ENCODE measurements at places on chromosomes 2 and 18.

- DNase-seq: peak; percentile 57
These were observed 206.5 kb downstream of the SETBP1 start for GRCh38 chr18:44887227-44887631.

DNA sequence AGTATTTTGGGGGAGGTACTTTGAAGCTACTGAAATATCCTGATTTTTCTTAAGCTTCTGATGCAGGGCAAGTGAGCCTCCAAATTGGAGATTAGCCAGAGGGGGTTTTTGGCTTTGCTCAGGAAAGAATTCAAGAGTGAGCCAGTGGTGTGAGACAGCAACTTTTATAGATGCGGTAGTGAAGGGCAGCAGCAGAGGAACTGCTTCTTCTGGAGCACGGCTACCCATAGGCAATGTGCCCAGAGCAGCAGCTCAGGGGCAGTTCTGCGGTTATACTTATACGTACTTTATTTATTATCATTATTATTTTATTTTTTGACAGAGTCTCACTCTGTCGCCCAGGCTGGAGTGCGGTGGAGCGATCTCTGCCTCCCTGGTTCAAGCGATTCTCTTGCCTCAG is 19.8 kb upstream of the NT5DC4 start:
- DNase-seq: no peak

GRCh38 chr2:23497063-23497462 is 112.1 kb downstream of the KLHL29 start:
- no peak for DNase-seq

DNA sequence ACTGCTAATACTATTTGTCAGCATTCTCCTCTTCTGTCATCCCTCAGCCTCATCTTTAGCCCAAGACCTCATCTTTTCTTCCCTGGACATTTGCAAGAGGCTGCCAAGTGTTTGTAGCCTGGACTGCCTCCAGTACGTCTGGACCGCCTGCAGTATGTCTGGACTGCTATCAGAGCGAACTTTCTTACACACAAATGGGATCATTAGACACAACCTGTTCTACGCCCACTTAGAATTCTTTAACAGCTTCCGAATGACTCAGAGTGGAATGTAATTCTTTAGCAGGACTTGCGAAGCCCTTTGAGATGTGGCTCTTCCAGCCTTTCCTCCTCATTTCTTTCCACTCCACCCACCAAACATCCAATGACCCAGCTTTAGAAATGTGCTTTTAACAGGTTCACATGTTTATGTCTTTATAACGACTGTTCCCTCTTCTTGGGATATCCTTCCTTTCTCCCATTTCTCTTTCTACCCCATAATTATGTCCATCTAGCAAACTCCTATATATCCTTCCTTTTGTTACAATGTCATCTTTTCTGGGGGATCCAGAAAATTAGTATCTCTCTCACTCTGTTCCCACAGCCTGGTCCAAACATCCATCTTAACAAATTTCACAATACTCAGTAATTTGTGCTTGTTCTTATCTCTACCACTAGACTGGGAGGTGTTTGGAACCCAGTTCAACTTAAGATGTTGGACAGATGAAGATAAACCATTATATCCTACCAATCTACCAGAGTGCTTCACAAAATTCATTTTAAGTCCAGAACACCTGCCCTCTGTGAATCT is 171.3 kb upstream of the PGAP1 start:
- DNase-seq: no peak

DNA sequence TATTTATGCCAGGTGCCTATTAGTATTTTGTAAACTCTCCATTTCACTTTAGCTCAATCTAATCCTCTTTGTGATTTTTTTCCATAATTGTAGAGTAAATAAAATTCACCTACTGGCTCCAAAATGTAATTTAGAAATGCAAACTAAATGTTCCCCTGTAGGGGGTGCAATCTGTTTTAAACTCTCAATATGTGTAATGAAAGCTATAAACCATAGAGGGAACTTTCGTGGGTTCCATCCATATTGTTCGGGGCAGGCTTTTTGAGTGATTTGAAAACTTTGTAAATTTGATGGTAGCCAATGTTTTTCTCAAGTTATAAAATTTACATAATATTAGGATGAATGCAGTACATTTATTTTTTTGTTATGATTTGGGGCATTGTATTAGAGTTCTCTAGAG is 49.4 kb downstream of the TSPYL6 start:
- DNase-seq: no peak

GRCh38 chr2:67717692-67718091 is 320.6 kb downstream of the ETAA1 start:
- DNase-seq: no peak

DNA sequence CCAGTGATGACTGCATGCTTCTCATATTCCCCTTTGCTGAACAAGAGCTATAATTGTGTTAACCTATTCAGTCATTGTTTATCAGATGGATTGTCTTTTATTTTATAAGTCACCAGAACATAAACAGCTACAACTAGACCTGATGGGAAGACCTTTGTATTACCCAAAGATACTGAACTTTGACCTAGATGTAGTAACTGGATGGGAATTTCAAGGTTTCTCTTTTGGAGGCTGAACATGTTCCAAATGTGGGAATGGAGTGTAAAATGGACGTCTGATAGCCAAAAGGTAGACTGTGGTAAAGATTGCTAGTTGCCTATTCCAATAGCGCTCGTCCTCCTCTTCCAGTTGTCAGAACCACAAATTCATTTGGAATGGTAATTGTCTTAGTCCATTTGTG is 56.4 kb upstream of the ST3GAL5 start:
- no peak for DNase-seq

DNA sequence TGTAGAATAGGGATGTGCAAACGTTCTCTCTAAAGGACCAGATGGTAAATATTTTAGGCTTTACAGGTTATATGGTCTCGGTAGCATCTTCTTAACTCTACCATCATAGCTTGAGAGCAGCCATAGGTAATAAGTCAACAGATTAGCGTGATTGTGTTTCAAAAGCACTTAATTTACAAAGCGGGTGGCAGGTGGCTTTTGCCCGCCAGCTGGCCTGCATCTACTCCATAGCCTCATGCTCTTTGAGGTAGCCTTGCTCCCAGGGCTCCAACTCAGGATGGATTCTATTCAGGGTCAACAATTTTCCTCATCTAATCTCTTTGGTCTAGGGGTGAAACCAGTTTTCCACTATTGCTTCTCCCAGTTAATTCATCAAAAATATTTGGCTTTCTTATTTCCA is 5.0 kb upstream of the ATP9B start:
- no peak for DNase-seq

DNA sequence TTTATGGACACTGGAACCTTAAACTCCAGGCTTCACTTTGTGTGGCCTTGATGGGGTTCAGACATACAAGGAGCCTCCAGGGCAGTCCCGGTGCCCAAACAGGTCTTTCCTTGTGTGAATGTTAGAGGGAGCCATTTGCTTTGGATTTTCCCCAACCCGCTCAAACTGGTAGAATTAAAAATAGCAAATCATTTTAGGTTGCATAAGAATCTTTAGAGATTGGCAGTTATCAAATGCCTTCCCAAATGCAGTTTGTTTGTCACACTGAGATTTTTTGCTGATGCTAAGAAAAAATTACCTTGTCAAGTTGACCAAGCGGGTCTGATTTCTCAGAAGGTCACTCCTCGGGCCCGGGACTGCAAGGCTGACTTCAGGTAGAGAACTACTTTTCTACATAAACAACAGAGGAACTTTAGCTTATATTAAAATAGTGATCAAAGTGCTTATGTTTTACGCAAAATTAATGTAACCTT is 36.4 kb downstream of the ATP6V1C2 start:
- no peak for DNase-seq

GRCh38 chr2:30656079-30656478 is 151.2 kb downstream of the CAPN13 start:
- no peak for DNase-seq

GRCh38 chr2:55585451-55586080 is 31.9 kb downstream of the PPP4R3B start:
- no peak for DNase-seq

- no peak for DNase-seq
These were observed 361.9 kb upstream of the MEX3C start for GRCh38 chr18:51559198-51559901.

GRCh38 chr2:224392545-224392944 is 9.4 kb downstream of the FAM124B start:
- DNase-seq: no peak

DNA sequence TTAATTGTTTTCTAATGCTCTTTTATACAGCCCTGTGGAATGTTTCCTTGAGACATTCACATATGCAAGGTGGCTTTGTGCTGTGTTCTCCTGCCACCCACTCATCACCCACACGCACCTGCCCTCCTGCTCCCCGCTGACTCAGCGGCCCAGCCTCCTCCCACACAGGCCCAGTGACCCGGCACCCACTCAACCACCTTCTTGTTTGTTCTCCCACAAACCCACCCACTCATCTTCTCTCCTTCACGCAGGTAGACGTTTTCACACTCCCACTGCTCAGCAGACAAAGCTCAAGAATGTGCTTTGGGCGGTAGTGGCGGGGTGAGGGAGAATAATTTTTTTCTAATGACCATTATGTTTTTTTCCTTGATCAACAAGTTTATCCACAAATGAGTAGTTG is 28.6 kb upstream of the NEMP2 start:
- DNase-seq: peak; percentile 59

GRCh38 chr2:134628453-134628852 is 90.3 kb downstream of the TMEM163 start:
- no peak for DNase-seq

- no peak for DNase-seq
These were observed 50.4 kb upstream of the CTDP1 start for GRCh38 chr18:79629249-79629558.

- peak; percentile 25 for DNase-seq
These were observed 70.3 kb upstream of the PELI1 start for GRCh38 chr2:64214281-64215115.

DNA sequence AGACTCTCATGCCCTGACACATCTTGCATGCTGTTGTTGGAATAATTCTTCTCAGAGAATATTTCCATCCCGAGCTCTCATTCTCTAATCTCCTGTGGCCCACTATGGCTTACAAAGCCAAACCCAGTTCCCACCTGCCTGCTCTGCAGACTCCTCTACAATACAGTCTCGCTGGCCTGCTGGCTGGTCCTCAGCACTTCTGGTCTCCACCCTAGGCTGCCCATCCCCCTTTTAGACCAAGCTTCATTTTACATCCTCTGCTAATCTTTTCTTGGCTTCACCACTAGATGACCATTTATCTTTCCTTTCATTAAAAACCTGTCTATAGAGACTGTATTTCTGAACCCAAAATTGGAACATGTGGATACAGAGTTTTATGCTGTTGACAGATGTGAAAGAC is 42.5 kb upstream of the YPEL5 start:
- DNase-seq: no peak

DNA sequence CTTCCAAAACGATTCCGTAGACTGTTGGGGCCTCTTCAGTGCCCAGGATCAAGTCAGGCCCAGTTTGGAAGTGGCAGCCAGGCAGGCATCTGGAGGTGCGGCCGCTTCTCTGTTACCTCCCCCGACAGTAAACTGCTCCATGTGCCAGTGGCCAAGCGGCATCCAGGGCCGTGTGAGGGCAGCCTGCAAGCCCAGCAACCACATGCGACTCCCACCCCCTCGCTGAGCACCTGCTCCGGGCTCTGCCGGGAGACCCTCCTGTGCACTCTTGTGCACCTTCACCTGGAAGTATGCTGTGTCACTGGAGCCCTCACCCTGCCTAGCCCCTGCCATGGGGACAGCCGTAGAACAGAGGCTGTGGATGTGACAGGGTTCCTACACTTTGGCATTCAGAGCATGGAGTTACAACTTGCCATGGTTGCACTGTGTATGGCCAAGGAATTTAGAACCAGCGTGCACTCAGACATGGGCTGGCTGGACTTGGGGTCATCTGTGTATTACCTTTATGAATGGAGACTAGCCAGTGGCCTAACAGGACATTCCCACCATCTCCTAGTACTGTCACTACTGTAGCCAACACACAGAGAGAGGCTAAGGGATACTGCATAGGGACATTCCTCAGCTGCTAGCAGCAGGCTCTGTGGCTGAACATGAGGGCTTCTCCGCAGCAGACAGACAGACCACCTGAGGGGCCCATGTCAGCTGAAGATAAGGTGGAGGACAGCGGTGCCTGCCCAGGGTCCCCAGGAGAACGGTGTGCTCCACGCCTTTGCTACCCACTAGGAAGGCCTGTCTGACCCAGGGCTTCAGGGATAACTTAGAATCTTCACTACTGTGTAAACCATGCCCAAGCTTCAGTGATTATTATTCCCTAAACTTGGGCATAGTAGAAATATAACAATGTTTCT is 25.0 kb upstream of the FAHD2A start:
- DNase-seq: no peak

GRCh38 chr2:109549016-109549590 is 64.7 kb downstream of the SEPTIN10 start:
- no peak for DNase-seq

- DNase-seq: peak; percentile 37
These were observed 16.8 kb upstream of the TMEM131 start for GRCh38 chr2:98012561-98012991.

DNA sequence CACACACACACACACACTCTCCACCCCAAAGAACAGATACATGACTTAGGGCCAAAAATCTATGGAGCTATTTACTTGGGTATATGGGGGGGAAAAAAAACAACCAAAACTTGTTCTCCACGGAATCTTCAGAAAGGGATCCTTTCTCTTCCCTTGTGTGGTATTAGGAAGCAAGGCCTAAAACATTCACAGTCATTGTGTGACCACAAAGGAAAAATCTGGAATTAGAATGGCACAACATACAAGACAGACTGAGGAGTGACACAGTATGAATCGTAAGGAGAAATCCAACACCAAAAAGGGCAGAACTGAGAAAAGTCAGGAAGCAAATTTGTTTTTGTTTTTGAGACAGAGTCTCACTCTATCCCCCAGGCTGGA is 70.3 kb downstream of the ASXL2 start:
- no peak for DNase-seq

- DNase-seq: no peak
These were observed 23.3 kb upstream of the MAPRE3 start for GRCh38 chr2:26946841-26947784.

DNA sequence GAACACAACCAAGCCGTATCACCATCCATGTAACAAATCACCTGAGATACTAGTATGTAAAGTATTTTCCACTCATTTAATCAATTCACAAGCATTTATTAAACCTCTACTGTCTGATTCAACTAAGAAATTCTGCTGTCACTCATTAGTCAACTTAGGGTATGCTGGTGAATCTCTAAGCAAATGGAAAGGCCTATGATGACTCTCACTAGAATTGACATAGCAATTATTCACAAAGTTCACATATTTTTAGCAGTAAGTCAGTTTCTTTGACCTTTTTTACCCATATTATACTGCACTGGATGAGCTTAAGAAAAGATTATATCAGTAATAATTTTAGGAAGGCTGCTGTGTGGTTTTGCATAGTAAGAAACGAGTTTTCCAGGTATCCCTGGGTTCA is 130.1 kb downstream of the SLC8A1 start:
- no peak for DNase-seq

GRCh38 chr2:6955511-6956136 is 38.4 kb downstream of the RNF144A start:
- no peak for DNase-seq

DNA sequence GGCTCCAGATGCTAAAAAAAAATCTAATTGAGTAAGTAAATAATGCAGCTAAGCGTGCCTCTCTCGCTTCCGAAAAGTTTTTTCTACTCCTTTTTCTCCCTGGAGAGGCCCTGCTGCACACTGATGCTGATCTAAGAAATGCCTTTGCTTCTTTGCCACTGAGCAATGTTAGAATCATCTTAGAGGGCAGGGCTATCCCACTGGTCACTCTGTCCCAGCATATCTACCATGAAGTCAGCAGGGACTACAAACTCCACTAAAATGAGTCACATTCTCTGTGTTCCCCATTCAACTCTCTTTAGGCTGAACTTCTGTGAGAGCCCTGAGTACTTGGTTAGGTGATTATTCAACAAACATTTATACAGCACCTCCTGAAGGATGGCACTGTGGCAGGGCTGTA is 127.6 kb upstream of the LYPD1 start:
- DNase-seq: no peak

Measured in stimulated activated naive CD4-positive, alpha-beta T cell treated with Interleukin-2 at 50 U/mL for 16 hours (primary cell).